ENCODE measurements at places on chromosomes 11 and 22. TPM values are rescaled to one million over a fixed set of nuclear protein-coding genes. Genes with fewer than 3 reads are reported as not detected.

CARNS1 gene
- 10.8 TPM for total RNA-seq

CHRDL2 gene
- total RNA-seq, result not detected

TSGA10IP gene
- not detected for total RNA-seq

OR52I2 gene
- not detected for total RNA-seq

- DNase-seq, result no peak
These were observed 27.7 kb upstream of the PARVB start for GRCh38 chr22:43996170-43996980.

DNA sequence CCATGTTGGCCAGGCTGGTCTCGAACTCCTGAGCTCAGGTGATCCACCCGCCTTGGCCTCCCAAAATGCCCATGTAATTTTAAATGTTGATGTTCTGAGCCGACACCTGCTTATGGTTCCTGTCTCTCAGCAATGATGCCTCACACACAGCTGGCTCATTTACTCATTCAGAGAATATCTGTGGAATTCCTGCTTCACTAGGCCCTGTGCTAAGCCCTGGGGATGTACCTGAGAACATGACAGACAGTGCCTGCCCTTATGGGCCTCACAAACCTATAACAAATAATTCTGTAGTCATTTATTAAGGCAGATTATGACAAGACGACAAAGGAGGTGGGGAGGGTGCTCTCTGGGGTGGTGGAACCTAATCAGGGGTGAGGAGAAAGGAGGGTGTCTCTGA, 93.7 kb downstream of the PRR5L start:
- no peak for DNase-seq

- DNase-seq, result no peak
These were observed 29.0 kb downstream of the MYH9 start for GRCh38 chr22:36358533-36359469.

DNA sequence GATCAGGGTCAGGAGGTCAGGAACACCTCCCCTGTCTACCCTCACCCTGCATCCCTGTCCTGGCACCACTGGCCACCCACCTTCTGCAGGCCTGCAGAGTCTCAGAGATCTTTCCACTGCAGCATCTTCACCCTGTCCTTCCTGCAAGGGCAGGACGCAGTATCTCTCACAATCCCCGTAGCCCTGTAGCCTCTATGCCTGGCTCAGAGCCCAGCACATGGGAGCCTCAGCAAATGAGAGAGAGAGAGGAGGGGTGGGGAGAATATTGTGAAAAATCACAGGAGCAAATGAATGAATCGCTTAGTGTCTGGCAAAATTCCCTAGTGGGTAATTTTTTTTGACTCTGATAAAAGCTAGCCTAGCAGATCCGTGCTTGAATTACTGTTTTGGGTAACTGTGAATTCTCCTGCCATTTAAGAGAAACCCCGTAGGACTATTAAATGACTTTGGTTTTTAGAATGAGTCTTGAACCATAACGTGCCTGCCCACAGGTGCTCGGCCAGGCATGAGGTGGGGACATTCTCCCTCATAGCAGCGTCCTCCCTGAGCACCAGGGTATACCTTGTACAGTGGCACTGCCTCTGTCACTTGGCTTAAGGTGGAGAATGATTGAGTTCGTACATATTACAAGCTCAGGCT, 91.5 kb downstream of the MORC2 start:
- DNase-seq, result no peak

- DNase-seq, result no peak
These were observed 120.5 kb downstream of the TEAD1 start for GRCh38 chr11:12794576-12795230.

GRCh38 chr11:16572945-16573344, 165.5 kb upstream of the C11orf58 start:
- DNase-seq, result no peak

DNA sequence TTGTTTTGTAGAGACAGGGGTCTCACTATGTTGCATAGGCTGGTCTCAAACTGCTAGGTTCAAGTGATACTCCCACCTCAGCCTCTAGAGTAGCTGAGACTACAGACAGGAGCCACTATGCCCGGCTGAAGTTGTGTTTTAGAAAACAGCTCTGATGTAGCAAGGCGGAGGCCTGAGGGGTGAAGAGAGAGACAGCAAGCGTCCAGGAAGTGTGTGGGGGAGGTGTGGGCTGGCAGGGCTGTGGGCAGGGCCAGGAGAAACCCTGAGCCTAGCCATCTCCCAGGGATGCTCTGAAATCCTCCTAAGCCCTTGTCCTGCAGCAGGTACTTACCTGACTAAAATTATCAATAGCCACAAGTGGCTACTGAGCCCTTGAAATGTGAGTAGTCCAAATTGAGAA, 16.1 kb upstream of the RPS3 start:
- no peak for DNase-seq

DNA sequence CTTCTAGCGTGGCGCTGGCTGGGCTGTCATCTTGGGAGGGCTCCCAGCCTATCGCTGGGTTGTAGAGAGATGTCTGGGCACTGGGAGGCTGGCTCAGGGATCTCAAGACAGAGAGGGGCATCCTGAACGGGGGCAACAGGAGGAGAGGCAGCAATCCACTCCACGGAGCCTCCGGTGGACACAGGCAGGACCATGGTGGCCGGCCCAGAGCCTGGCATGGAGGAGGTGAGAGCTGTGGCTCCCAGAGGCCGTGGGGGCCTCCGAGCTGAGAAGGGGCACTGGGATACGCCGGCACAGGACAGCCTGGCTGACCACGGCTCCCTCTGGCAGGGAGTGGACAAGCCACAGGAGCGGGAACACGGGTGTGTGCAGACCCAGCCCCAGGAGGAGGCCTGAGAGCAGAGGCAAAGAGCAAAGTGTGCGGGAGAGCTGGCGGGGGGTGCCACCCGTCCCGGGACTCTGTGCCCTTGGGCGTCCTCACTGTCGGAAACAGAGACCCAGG, 9.1 kb downstream of the MRGPRF start:
- no peak for DNase-seq

DNA sequence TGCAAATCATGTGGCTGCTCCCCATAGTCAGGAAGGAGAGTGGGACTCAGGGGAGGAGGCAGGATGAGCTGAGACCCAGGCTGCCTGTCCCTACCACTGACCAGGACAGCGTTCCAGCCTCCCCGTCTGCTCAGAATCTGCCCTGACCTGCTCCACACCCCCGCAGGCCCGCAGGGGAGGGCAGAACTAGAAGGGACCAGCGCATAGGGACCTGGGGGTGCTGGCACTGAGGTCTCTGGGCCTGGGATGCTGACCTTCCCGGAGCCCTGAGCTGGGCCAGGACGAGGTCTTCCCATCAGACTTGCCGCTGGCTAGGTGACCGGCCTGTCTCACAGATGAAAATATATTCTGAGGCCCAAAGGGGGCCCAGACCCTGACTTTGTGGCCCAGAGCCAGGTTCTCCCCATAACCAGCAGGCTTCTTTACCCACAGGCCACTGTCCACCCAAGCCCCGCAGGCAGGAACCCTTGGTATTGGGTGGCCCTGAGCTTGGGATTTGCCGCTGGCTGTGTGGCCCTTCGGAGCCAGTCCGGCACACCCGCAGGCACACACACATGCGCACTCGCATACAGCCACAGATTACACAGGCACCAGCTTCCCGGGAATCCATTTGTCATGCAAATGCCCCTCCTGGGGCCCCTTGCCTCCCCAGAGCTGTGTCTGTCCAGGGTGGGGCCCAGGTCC, 13.8 kb upstream of the PIM3 start:
- no peak for DNase-seq

DNA sequence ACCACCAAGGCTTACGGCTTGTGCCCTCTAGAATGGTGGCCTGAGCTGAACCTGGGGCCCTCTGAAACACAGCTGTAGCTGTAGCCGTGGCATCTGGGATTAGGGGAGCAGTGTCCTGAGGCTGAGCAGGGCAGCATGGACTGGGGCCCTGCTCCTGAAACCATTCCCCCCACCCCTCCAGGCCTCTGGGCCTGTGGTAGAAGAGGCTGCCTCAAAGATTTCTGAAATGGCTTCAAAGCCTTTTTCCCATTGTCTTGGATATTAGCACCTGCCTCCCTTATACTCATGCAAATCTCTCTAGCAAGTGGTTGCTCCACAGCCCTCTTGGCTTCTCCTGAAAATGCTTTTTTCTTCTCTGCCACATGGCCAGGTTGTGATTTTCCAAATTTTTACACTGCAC, 106.9 kb downstream of the CTNND1 start:
- DNase-seq, result no peak

GRCh38 chr22:21100149-21101032, 54.6 kb downstream of the LRRC74B start:
- DNase-seq, result no peak

GRCh38 chr22:35135165-35135564, 69.2 kb downstream of the ISX start:
- no peak for DNase-seq

Data from thoracic aorta (tissue), 2 donors.